ENCODE measurements at places on chromosomes 6 and 20. TPM values are rescaled to one million over a fixed set of nuclear protein-coding genes. Genes with fewer than 3 reads are reported as not detected.

C4B gene
- total RNA-seq: 4.1 TPM

MUC22 gene
- total RNA-seq: not detected

FAXC gene
- 0.54 TPM for total RNA-seq

PNPLA1 gene
- total RNA-seq: not detected

LAMA2 gene
- total RNA-seq: 103 TPM

OR2H2 gene
- not detected for total RNA-seq

Measured in fibroblast of the aortic adventitia (primary cell).